MV-4-11 (cell line): ENCODE measurements at places on chromosomes 11 and 22.

DNA sequence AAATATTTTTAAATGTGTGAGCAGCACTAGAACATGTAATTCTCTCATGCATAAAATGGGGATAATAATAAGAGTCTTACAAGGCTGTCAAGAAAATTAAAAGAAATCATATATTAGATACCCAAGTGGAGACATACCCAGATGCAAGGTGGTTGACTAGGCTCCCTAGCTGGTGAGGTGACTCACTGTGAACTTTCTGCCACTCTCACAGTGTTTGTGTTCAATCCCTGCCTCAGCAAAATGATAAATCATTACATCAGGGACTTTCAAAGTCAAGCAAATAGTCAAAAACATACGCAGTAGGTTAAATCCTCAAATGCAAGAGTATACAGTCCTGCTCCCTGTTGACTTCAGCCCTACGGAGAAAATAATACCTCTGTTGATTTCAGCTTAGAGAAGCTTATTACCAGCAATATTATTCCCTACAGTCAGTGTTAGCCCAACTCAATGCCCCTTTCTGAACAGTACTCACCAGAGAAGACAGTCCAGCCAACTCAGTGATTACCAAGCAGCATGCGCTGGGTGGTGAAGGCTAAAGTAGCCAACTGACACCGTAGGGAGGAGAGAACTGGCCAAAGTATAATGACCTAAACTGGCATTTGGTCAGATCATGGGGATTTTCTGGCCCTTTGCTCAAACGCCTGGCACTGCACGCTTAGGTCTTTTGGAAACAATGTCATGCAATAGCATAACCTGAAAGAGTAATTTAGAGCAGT is 73.1 kb upstream of the BARX2 start:
- DNase-seq: no peak

DNA sequence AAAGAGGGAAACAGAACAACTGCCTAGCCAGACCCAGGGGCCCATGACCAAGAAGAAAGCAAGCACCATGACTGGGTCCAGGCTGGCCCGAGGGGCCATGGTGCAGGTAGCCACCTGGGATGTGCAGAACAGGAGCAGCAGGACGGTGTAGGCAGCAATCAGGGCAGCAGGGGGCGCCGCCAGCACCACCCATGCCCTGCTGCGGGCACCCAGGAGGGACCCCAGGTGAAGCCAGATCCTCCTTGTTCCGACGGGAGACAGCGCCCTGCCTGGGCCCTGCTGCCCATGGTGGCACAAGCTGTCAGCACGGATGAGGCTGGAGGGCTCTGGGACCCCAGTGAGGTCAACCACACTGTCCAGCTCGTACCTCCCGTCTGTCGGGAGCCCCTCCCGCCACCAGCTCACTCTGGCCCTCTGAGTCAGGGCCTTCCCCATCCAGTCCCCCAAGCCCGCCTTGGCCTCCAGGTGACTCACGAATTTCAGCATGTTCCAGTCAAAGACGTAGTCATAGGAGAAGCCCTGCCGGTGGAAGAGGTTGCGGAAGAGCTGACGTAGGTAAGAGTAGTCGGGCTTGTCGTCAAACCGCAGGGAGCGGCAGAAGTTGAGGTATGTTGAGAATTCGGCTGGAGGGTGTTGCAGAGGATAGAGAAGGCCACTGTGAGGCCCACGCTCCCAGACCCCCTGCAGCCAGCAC is 18.8 kb downstream of the CSNK1E start:
- no peak for DNase-seq

DNA sequence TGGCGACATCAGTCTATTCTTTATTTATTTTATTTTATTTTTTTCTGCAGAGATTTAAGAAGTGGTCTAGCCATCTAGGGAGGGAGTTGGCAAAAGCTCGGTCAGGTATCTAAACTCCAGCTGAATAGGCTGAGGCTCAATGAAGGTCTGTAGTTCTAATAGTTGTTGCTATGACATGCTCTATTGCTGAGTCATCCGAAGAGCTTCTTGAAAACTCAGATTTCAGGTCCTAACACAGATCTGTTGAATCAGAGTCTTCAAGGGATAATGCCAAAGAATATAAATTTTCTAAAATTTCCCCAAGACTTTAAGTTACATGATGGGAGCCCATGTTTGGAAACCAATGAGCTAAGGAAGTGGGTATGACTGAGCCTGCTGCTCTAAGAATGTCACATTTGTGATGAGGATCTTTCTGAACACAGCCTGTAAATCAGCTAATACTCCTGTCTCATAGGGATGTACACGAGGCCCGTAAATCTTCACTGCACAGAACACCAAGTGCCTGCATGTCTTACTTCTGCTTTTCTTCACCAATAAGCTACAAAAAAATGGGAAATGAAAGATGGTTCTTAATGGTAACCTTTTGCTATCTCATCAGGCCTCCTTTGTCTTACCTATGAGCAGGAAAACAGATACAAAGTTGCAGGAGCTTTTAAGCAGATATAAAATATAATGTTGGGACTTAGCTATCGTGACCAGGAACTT is 901.4 kb upstream of the API5 start:
- peak; percentile 95 for DNase-seq

DNA sequence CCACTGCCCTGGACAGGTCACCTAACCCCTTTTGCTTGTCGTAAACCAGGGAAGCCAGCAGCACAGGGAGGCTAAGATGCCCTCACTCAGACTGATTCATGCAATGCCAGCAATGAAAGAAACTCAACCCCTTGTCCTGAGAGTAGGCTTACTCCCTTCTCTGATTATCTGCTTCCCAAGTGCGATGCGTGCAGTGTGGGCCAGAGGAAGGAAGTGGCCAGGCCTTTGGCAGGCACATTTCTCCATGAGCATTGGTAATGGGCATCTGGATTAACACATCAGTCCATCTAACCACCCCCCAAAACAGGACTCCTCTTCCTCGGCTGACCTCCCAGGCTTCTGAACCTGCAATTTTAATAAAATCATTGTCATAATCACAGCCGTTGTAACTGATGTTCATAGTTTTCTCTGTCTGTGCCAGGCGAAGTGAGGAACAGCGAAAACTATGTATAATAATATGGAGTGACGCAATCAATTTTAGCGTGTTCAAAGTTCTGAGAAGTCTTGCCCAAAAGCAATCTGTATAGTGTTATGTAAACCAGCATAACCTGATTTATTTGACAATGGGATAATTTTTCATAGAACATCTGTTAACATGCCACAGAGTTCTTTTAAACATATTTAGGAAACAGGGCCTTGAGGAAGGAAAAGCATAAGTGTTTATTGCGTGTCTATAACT is 33.9 kb downstream of the TST start:
- DNase-seq: peak; percentile 77

DNA sequence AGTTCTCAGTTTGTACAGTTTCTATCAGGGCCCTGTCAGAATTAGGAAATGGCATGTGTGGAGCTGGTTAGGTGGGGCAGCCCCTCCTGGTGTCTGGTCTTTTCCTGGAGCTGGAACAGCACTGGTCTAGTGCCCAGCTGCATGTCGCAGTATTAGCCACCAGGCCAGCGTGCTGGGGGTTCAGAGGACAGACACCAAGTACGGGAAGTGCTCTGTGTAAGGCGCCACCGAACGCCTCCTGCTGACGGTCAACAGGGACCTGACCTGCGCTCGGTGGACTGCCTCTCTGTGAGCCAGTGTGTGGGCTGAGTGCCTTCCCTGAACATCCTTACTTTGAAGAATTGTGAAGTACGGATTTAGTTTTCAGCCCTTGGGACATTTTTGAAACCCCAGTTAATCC is 33.9 kb downstream of the AP2A2 start:
- DNase-seq: no peak

DNA sequence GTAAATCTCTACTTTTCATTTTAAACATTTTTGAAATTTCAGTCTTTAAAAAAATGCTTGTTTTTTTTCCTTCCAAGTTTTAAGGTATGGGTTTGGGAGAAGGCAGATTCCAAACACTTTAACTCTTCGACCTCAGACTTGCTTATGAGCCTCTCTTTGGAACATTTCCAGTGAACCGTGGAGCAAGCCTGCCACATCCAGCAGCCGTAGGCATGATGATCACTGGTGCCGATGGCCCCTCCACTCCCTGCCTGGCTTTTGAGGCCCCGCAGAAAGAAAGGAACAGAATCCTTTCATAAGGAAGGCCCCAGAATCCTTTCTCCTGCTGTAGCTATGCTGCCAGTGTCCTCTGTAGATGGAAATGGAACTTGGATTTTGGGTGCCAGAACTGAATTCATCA is 50.7 kb downstream of the BMAL1 start:
- no peak for DNase-seq

- DNase-seq: no peak
Measured at GRCh38 chr11:43976863-43977262, 34.4 kb downstream of the C11orf96 start.

- no peak for DNase-seq
Measured at GRCh38 chr22:36584666-36585065, 55.7 kb upstream of the EIF3D start.

- no peak for DNase-seq
Measured at GRCh38 chr11:19605520-19606371, 106.9 kb upstream of the NAV2 start.

- DNase-seq: no peak
Measured at GRCh38 chr22:37994982-37995381, 10.6 kb upstream of the SOX10 start.

DNA sequence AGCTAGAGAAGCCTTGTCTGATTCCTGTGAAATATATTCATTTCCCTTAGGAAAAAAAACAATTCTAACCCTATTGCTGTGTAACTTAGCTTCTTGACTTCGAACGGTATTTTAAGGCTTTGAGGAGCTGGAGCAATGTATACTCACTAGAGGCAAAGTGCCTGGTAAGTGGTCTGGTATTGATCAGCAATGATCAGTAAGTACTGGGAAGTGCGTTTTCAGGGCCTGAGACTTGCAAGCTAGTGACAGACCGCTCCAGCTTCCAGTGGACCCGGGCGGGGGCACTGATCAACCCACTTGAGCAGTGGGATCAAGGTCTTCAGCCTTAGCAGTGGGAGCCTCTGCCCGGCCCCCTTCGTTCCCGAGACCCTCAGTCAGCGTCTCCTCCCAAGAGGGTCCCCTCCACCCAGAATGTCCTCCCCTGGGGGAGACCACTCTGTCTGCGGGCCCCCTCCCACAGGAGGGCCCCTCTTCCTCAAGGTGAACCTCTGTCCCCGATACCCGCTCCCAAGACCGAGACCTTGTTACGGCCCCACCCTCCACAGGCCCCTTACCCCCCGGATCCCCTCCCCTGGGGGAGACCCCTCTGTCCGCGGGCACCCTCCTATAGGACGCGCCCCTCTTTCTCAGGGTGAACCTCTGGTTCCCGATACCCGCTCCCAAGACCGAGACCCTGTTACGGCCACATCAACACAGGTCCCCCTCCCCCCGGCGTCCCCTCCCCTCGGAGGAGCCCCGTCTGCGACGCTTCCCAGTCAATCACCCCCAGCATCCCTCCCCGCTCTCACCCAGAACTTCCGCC is 452 bp upstream of the ATXN10 start:
- DNase-seq: no peak

- no peak for DNase-seq
Measured at GRCh38 chr11:96137373-96137772, 205.6 kb downstream of the MAML2 start.

DNA sequence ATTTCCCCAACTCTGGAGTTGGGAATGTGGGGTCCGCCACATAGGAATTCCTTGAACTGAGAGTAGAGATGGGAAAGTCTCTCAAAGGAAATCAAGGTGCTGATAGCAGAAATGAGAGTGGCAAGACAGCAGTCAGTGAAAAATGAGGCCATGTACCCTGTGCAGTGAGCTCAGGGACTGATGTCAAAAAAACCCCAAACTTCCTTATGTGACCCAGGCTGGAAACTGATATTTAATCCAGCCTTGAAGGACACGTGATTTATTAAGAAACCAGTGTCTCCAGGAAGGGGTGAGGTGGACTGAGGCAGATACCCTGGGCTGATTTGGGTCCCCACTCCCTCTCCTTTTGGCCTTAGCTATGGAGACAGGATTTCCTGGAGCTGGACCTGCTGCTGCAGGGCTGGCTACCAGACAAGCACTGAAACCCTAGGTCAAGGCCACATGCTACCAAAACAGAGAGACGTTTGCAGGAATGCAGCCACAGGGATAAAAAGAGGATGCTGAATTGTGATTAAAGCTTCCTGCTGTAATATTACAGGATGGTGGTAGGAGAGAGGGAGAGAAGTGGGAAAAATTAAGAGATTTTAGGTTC is 25.3 kb upstream of the FCHSD2 start:
- DNase-seq: no peak

GRCh38 chr22:26357281-26357680 is 71.8 kb upstream of the ASPHD2 start:
- no peak for DNase-seq

GRCh38 chr22:39290724-39291161 is 28.7 kb downstream of the RPL3 start:
- no peak for DNase-seq

GRCh38 chr11:126135235-126136176 is 72.8 kb upstream of the CDON start:
- no peak for DNase-seq

DNA sequence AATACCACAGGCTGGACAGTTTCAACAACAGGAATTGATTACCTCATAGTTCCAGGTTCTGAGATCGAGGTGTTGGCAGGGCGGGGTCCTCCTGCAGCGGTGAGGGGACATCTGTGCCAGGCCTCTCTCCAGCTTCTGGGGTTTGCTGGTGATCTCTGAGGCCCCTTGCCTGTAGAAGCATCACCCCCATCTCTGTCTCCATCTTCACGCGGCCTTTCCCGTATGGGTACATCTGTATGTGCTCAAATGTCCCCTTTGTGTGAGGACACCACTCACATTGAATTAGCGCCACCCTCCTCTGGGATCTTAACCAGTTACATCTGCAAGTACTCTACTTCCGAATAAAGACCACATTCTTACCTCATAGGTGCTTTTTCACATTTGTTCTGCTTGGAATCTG is 1029.9 kb downstream of the BRD1 start:
- no peak for DNase-seq

DNA sequence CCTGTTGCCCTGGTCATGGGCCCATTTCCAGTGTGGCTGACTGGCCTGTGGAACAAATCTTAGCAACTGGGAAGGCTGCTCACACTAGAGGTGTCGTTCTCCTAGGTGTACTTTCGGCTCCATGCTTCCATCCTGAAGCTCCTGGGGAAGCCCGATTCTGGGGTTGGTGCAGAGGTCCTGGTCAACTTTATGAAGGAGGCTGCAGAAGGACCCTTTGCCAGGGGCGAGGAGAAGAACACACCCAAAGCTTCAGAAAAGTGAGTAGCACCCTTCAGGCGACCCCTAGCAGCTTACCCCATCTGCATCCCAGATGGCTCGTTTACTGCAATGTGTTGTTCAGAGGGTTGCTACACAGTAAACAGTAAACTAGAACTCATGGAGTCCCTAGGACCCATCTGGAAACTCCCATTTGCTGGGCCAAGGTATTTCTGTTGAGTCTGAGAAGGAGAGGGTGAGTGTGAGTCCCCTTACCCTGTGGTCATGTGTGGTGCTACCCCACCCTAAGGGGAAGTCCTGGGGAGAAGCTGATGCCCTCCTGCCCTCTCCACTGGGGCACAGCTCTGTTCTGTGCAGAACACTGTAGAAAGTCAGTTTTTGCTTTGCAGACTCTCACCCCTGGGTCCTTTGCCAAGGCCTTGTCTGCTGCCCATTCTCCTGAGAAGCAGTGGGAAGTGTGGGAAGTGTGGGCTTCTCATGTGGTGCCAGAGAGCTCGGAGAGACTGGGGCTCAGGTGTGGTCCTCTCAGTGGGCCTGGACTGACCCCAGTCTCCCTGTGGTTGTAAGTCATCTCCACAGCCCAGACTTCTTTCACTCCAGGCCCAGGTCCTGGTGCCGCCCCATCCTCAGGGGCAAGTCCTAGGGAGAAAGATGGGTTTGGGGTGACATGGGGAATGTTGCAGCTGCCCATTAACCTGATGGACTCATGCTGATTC is 85.0 kb downstream of the CABIN1 start:
- DNase-seq: no peak
